Left renal cortex interstitium (tissue), 4 donors: ENCODE measurements at places on chromosomes 7 and 10. TPM values are rescaled to one million over a fixed set of nuclear protein-coding genes. Genes with fewer than 3 reads are reported as not detected.

GRCh38 chr7:134320201-134320600 is 3.5 kb upstream of the SLC35B4 start:
- DNase-seq = no peak

GRCh38 chr7:71652510-71652909 is 520.6 kb downstream of the GALNT17 start:
- DNase-seq = no peak

DNA sequence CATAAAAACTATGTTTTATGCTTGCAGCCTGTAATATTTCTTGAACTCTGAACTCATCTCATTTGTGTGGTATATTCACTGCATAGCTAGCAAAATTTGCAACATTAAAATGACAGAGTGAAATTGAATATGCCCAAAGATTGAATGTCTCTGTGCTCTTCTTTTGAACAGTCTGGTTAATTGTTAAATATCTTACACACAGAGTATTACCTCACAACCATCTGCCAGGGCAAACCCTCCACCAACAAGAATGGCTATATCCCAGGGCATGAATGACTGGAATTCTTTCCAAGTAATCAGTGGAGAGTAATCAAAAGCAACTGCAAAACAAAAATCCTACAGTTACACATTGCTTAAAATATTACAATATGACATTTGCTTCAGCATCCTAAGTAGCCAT is 76.9 kb downstream of the SLC13A1 start:
- DNase-seq = no peak

DNA sequence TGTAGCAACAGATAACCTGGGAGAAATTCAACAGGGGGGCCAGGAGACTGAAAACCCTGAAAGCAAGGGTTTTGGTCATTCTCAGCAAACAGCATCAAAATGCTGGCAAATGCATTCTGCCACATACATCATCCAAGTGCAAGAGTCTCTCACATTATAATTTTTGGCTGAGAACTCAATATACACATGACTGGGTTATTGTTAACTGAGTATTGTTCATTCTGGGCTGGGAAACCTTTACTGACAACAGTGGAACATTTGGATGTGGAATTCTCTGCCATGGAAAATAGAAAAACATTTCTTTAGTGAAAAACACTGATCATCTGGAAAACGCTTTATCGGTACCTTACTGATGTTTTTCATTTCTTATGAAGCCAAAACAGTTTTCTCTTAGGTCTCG is 73.1 kb upstream of the MET start:
- no peak for DNase-seq

DNA sequence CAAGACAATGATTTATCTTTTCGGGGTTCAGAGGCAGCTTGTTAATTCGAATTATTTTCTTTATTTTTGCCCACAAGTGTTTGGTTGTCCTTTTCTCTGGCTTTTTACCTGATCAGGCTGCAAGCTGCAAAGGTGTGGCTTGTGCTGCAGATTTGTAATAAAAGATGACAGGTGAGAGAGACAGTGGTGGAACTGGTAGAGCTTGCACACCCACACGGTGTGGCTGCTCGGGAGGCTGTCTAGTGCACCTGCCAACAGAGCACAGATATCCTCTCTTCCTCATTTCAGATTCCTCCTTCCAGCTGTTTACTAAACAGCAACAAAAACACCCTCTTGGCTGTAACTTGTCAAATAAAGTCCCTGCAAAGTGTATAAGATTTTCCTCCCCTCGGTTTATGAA is 9.2 kb downstream of the GJD4 start:
- DNase-seq = no peak

DNA sequence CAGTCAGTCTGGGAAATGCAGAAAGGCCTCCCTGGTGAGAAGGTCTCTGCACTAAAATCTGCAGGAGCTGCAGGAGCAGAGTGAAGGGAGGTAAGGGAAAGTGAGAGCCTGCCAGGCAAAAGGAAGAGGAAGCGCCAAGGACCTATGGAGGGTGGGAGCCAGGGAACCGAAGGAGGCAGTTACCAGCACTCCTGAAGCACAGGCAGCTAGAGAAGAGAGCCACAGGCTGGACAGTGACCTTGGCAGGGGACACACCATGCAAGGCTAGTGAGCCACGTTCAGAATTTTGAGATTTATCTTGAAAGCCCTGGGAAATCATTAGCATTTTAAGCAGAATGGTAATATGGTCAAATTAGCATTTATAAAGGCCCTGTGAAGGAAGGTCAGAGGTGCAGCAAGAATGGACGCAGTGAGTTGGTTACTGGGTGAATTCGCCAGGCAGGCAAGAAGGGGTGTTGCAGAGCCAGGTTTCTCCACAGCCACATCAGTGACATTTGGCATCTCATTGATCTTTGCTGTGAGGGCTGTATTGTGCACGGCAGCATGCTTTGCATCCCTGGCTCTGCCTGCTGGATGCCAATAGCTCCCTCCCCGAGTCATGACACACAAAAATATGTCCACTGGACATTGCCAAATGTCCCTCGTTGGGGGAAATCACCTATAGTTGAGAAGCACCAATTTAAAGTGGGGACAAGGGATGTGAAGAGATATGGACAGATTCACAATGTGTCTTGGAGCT is 54.7 kb upstream of the LANCL2 start:
- DNase-seq = no peak

GRCh38 chr7:155722118-155722517 is 77.7 kb downstream of the RBM33 start:
- no peak for DNase-seq

- DNase-seq = no peak
Observed at GRCh38 chr7:89837515-89837914, 316.8 kb upstream of the STEAP1 start.

GRCh38 chr7:96349572-96349971 is 27.7 kb upstream of the SLC25A13 start:
- no peak for DNase-seq

- no peak for DNase-seq
Observed at GRCh38 chr10:79069325-79070080, 737 bp downstream of the ZMIZ1 start.

GRCh38 chr7:135147899-135148721 is at the start of gene TMEM140:
TMEM140 (plus strand) TSS chr7:135148072; CDS start chr7:135164442, 16,370 bp downstream.
- no peak for DNase-seq

DNA sequence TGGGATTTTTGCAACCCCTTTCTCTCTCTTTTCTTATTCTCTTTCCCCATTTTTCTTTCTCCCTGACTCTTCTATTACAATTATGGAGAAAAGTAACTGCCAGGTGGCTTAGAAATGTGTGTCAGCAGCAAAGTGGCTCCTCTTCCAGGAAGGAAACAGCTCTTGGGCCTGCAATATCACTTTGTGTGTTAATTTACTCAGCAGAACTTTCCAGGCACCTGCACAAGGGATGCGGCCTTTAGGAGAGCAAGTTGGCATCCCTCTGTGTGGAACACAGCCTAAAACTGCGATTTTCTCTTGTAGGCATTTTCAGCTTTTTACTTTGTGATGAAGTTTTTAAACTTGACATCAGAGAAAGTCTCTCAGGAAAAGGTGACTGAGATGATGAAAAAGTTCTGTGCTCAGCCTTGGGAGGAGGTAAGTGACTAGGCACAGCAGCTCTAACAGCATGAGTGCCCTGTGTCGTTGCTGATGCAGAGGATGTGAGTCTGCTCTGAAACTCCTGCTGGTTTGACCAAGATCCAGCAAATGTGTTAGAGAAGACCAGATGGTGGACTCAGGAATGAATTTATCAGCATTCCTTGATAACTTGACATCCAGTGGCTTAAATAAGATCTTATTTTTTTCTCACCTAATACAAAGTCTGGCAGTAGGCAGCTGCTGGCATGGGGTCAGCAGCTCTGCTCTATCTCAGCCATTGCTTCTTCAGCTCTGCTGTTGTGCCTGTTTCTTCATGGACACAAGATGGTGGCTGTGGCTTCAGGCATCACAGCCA is 47.4 kb upstream of the CC2D2B start:
- no peak for DNase-seq

GRCh38 chr7:140601566-140602174 is 38.9 kb downstream of the DENND2A start:
- no peak for DNase-seq

GRCh38 chr7:127657500-127657899 is 5.5 kb downstream of the SND1 start:
- no peak for DNase-seq

DNA sequence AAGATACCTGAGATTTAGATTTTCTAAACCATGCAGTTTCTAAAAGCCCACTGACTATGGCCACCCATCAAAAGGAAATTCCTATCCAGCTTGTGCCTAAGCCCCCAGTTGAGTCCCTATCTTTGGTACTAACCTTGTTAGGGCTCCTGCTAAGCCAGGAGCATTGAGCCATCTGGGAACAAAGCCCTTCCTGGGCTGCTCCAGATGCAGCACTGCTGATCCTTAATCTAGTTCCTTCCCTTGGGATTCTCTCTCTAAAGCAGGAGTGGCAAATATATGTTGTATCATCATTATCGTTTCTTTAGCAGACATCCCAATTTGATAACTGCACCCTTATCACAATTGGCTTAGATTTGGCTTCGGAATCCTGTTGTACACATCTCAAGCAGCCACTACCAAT is 24.7 kb upstream of the PDLIM1 start:
- no peak for DNase-seq

- no peak for DNase-seq
Observed at GRCh38 chr10:76786504-76787072, 851.0 kb downstream of the KCNMA1 start.

DNA sequence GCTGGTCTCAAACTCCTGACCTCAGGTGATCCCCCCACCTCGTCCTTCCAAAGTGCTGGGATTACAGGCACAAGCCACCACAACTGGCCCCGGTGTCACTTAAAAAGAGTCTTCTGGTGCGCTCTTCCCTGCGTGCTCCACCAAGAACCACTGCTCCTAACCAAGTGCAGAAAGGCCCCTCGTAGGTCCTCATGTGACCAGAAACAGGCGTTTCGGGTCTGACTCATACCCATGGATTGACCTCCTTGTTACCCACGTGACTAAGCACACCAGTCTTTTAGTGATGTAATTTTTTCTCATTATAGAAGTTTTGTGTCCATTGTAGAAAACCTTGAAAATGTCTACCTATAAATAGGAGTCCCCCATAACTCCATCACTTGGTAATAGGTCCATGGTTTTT is 13.9 kb downstream of the FKBP6 start:
- no peak for DNase-seq

- DNase-seq = no peak
Observed at GRCh38 chr7:30285536-30286284, 1.3 kb downstream of the ZNRF2 start.

DNA sequence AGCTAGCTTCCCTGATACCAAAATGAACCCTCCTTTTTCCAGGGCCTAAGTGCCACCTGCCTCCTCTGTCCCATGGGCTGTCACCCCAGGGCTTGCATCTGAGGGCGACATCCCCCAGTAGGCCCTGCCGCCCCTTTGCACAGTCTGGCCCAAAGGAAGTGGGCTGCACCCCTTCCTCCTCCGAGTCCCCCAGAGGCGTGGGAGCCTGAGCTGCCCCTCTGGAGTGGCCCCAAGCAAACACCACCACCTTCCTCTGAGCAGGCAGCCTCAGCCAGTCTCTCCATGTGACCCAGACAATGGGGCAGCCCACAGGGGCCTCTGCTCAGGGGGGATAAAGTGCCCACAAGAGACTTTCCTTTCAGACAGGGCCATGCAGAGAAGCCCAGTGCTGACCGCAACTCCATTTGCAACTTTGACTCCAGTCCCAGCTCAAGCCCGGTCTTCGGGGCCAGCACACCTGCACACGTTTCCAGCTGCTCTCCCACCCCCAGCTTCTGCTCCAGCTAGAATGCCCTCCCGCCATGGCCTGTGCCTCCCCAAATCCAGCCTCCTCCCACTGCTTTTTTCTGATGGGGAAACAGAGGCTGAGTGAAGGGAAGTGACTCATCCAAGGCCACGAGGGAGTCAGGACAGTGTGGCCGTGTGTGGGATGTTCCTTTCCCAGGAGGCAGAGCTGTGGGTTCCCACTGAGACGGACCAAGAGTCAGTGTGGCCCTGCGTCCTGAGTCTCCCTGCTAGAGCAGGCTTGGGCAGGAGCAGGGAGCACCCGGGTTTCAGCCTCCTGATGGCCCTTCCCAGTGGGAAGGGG is 111.9 kb downstream of the ZMIZ1 start:
- DNase-seq = no peak

GRCh38 chr7:48280100-48280499 is 108.8 kb downstream of the ABCA13 start:
- DNase-seq = no peak

DNA sequence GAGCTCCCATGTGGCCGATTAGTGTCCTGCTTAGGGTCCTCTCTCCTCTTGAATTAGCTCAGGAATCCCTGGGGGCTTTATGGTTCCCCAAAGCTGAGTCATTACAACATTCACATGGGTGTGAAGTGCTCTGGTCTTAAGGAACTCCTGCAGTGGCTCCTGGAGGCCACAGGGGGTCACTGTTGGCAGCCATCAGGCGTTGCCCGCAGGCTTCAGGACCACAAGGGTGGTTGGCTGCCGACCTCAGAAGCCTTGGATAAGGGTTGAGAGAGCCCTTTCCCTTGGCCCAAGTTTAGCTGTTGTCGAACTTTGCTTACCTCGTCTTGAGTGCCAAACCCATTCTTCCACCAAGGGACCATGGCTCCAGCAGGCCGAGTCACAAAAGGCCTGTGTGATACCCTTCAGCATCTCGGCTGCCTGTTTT is 61.7 kb downstream of the SH2D4B start:
- no peak for DNase-seq

GRCh38 chr7:103346396-103346795 is 1.0 kb upstream of the PSMC2 start:
- no peak for DNase-seq

DNA sequence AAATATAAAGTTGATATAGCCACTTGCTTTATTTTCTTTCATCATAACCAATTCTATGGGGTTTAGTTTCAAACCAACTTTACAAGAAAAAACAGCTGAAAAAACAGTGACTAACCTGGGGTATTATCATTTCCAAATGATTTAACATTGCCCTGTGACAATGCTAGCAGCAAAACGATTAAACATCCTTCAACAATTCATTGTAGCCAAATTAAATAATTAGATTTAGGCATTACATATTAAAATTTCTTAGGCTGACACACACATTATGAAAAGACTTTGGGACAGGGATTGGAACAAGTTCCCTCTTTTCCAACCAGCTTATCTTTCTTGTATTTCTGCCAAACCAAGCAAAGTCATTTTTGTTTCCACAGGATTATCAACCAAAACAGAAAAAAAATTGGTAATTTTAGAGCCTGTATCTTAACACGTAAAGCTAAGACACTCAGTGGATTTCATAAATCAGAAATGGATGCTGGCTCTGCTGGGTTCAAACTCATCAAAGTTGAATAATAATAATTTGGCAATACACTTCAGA is 84.0 kb downstream of the SEMA3D start:
- DNase-seq = no peak

- no peak for DNase-seq
Observed at GRCh38 chr10:13788711-13789447, 202.1 kb downstream of the PRPF18 start.

MACC1 gene
- polyA plus RNA-seq = 9.6 TPM

FRMD4A gene
- 73.7 TPM for polyA plus RNA-seq

CABCOCO1 gene
- 1.9 TPM for polyA plus RNA-seq

FOXP2 gene
- polyA plus RNA-seq = 9.8 TPM

SLC13A1 gene
- polyA plus RNA-seq = 25.4 TPM

KEL gene
- 2.8 TPM for polyA plus RNA-seq

AGBL3 gene
- polyA plus RNA-seq = 13.9 TPM

SEC23IP gene
- 73.9 TPM for polyA plus RNA-seq

PUS7 gene
- polyA plus RNA-seq = 24.1 TPM

TUBB8 gene
- polyA plus RNA-seq = 0.95 TPM

FRAT1 gene
- polyA plus RNA-seq = 4.3 TPM

TRIM24 gene
- polyA plus RNA-seq = 56.9 TPM

MRC1 gene
- 8.3 TPM for polyA plus RNA-seq

SUGCT gene
- polyA plus RNA-seq = 11.4 TPM

ARHGEF35 gene
- 27.6 TPM for polyA plus RNA-seq
